ENCODE measurements at places on chromosomes 7 and 10. TPM values are rescaled to one million over a fixed set of nuclear protein-coding genes. Genes with fewer than 3 reads are reported as not detected.

The SLC26A5 gene
- polyA plus RNA-seq = 0.17 TPM

DNA sequence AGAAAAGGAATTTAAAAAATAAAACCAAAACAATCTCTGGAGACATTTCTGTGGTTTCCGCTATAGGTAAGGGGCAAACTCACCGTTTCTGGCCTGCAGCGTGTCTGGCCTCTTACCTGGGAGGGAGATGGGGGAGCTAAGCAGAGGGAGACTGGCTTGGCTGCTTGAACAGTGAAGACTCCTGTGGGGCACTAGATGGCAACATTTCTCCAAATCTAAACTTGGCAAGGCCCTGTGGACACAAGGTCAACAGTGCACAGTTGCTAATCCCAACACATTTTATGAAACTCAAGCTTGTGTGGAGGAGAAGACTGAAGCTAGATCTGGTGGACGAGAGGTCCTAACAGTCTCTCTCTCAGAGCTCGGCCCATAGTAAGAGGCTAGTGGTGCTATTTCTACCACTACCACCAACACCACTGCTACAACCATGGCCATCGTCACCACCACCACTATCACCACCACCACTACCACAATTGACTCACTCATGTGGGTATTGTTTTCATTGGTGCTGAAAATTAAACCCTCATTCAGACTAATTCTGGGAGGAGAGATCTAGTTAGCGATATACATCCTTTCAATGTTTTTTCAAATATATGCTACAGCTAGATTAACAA lies 28.4 kb upstream of the CDHR3 start:
- H3K4me3 ChIP-seq = no peak overlapping the region
- no peaks in the 10 kb centered on the region for H3K4me1 ChIP-seq
- no peak for DNase-seq
- H3K27ac ChIP-seq = no peak overlapping the region
- H3K36me3 ChIP-seq = no peaks in the 10 kb centered on the region
- no peaks in the 10 kb centered on the region for H3K27me3 ChIP-seq

The OR2A1 gene
- polyA plus RNA-seq = 0.16 TPM

- no peaks in the 10 kb centered on the region for H3K27me3 ChIP-seq
- no peaks in the 10 kb centered on the region for H3K4me1 ChIP-seq
- no peak overlapping the region for H3K27ac ChIP-seq
- DNase-seq = no peak
- no peak overlapping the region for H3K4me3 ChIP-seq
- no peaks in the 10 kb centered on the region for H3K36me3 ChIP-seq
Measured at GRCh38 chr10:10956681-10957542, 60.8 kb upstream of the CELF2 start.

- DNase-seq = no peak
- no peak overlapping the region for H3K4me3 ChIP-seq
- peaks cover 16% of the 10 kb centered on the region for H3K4me1 ChIP-seq
- no peaks in the 10 kb centered on the region for H3K27me3 ChIP-seq
Measured at GRCh38 chr7:93562106-93562505, 12.4 kb downstream of the CALCR start.

- H3K4me1 ChIP-seq = no peaks in the 10 kb centered on the region
- H3K36me3 ChIP-seq = no peaks in the 10 kb centered on the region
- H3K27ac ChIP-seq = no peak overlapping the region
- H3K27me3 ChIP-seq = no peaks in the 10 kb centered on the region
Measured at GRCh38 chr10:17068953-17069352, 60.7 kb downstream of the CUBN start.

DNA sequence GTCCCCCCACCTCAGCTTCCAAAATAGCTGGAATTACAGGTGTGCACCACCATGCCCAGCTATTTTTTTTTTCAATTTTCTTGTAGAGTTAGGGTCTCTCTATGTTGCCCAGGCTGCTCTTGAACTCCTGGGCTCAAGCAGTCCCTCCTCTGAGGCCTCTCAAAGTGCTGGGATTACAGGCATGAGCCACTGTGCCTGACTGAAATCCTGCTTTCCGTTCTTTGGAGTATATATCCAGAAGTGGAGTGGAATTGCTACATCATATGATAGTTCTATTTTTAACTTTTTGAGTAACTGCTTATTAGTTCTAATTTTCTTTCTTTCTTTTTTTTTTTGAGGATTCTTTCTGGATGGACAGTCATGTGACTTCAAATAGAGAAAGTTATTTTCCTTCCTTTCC lies 62.9 kb upstream of the ZMIZ2 start:
- H3K4me1 ChIP-seq = no peaks in the 10 kb centered on the region
- no peaks in the 10 kb centered on the region for H3K27me3 ChIP-seq
- H3K36me3 ChIP-seq = no peaks in the 10 kb centered on the region

Data from spleen (tissue), 13 donors.